ENCODE measurements at places on chromosomes 13 and 19. TPM values are rescaled to one million over a fixed set of nuclear protein-coding genes. Genes with fewer than 3 reads are reported as not detected.

DNA sequence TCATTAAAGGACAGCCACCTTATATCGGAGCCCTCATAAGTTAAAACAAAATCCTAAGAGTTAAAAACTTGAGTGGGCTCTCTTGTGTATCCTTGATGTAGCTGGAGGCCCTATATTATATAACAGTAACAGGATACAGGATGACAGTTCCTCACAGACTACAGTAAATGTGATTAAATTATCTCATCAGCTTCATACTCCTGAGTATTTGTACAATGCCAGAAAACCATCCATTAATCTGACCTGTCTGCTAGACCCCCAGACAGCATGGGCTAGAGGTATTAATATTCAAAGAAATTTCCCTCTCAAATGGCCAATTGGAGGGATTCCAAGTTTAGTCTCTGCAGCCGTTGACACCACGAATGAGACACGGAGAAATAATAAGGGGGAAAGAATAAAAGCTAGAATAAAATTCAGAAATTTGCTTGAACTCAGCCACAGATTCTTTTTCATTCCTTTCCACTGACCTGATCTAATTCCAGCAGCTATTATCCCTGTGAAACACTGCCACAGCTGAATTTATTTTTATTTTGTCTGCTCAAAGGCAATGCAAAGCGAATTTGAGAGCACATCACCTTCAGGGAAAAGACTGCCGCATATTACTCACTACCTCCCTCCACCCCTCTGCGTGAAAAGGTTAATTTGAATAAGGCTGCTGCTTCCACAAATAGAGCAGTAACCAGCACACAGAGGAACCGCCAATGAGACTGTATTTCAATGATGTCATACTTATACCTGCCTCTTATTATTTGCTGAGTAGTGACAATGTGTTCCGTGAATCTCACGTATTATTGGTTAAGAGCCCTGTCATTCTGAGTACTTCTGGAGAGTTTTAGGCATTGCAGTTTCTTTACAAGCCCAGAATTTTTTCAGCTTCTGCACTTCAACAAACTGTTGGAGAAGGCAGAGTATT is 155.9 kb upstream of the KLF12 start:
- peak; percentile 83 for DNase-seq

DNA sequence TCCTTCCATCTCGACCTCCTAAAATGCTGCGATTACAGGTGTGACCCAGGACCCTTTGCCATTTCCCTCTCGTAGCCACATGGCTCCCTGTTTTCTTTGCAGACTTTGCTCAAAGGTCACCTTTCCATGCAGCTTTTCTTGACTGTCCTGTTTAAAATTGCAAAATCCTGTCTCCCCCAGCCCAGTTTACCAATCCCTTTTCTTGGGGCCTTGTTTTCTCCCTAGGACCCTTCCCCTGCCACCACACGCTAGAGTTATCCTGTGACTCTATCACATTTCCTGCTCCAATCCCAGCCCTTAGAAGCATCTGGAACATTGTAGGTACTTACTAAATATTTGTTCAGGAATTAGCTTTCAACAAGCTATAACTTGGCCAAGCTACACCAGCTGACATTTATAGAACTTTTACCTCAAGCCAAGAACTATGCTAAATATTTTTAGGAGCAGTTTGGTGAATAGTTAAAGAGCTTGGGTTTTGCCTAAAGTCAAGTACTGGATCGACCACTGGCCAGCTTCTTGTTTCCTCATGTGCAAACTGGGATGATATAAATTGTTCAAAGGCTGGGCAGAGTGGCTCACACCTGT is 9.1 kb upstream of the SERTAD3 start:
- no peak for DNase-seq

DNA sequence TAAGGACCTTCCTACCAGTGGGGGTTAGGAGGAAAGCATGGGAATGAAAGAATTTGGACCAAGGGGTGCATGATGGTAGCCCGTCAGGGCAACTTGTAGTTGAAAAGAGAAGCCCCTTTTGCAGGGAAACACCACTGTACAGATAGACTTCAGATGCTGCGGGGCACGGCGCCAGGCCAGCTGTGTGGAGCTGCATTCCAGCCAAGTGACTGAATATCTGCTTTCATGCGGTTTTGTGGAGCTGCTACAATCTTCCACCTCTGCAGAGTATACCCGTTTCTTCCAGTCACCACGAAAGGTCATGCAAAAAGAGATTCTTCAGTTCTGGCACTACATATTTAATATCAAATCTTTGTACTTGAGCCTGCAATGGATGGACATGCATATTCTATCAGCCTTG is 104.7 kb downstream of the RGCC start:
- DNase-seq = peak; percentile 88

DNA sequence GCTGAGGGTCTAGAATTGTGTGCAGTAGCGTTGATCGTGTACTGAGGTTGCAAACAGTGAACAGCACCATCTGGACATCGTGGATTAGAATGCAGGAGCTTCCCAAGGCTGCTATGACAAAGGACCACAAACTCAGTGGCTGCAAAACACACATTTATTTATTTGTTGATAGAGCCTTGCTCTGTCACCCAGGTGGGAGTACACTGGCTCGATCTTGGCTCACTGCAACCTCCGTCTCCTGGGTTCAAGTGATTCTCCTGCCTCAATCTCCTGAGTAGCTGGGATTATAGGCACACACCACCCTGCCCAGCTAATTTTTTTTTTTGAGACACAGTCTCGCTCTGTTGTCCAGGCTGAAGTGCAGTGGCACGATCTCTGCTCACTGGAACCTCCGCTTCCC is 2.3 kb upstream of the UHRF1 start:
- DNase-seq = no peak

DNA sequence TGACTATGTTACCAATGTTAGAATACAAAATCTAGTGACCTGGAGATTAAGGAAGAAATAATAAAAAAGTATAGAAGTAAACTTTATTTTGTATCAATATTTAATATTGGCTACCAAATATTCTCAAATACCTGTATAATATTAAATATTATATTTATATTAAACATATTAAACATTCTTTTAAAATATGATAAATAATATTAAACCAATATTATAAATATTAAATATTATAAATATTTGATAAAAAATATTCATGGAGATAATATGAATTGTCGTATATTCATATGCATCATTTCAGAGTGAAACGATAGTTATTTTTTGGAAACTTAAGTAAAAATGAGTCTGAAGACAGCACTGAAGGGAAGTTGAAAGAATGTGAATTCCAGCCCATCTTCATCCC is 571.2 kb upstream of the KLF12 start:
- DNase-seq = no peak

DNA sequence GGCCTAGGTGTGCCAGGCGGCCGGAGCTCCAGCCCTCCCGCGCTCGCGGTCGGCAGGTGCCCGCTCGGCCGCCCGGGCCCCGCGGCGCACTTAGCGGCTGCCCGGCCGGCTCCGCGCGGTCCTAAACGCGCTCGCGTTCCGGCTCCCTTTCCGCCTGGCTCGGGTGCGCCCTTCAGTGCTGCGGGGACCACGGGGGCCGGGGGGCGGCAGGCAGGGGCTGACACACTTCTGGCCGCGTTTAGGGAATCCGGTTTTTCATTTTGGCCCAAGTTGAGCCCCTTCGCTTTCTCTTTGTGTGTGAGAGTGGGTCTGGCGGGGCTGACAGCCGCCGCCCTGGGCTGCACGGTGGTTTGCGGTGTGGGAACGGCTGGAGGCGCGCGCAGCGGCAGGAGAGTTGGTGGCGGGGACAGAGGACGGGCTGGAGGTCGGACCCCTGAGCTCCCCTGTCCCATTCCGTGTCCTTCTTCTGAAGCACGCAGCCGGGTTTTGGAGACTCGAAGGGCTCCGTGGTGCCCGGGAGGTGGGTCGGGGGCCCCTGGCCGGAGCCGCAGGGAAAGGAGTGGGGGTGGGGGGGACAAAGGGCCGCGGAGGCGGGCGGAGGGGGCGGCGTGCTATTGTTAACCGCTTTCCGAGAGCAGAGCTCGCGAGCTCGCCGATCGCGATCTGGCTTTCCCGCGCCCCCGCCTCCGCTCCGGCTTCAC is 3.1 kb downstream of the FGF9 start:
- DNase-seq = peak; percentile 21

Gene SULT2A1
- total RNA-seq = not detected

Gene CEACAM7
- not detected for total RNA-seq

Gene MARK4
- 16.8 TPM for total RNA-seq

Gene S1PR5
- total RNA-seq = 2.4 TPM

Gene KLK12
- total RNA-seq = not detected
